ENCODE measurements at places on chromosomes 5 and 9.
A peak's percentile ranks its signal among the peaks of the same experiment; 100 is the strongest.

GRCh38 chr9:131028221-131028884 lies 19.4 kb downstream of the LAMC3 start:
- no peak for DNase-seq

- no peak for DNase-seq
Observed at GRCh38 chr9:37922363-37923117, 18.6 kb upstream of the SLC25A51 start.

DNA sequence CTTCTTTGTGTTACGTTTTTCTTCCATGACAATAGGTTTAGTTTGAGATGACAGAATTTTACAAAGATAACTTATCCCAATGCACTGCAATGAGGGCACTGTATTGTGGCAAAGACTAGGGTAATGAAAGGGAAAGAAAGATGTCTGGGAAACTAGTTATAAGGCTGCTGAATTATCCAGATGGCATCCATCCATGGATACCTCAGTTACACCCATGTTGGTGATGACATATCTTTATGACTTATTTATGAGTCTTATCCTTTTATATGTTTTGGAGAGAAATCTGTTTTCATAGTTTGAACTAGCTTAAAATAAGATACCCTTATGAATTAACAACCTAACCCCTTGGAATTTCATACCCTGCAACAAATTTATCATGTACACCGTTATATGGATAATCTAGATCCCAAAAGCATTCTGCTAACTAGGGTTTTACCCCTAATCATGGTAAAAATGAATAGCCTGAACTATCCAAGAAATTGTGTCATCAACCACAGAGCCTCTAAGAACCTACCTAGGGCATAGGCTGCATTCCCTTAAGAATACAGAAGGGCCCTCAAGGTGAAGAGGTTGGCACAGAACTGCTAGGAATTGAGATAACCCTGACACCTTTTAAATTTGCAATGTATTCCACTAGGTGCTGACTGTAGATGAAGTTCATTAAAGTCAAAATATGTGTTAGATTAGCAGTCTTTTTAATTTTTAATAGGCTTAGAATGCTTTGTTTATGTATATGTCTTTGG lies 49.5 kb upstream of the RORB start:
- no peak for DNase-seq

- DNase-seq: no peak
Observed at GRCh38 chr5:1183424-1184162, 17.8 kb upstream of the SLC6A19 start.

DNA sequence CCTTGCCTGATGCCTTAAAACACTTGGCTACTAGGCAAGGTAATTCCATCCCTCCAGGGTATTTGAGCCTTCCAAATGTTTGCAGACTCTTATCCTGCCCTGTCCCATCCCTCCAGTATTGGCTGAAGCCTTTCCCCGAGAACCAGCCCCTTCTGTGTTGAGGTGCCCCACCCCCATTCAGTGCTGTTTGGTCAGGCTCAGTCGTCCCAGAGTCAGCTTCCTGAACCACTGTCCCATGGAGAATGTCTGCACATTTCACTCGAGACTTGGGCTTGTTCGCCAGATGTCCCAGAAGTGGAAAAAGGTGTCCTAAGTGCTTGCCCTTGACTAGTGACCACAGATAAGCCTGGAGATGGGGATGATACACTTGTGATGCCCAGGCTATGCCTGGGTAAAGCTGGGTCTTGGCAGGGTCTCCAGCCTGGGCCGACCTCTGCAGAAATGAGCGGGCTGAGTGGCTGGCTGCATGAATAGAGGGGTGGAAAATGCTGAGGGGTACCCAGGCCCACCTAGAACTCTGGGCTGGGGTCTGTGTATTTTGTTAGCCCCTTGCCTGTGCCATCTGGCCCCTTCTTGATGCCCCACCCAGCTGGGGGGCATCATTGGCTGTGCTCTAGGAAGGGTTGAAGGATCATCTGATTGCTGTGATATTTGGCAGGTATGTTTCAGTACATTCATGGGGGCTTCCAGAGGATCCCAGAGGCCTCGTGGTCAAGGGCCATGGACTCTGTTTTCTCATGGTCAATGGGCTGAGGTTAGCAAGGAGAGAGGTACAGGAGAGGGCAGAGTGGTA lies 178.4 kb downstream of the MACROH2A1 start:
- DNase-seq: no peak

DNA sequence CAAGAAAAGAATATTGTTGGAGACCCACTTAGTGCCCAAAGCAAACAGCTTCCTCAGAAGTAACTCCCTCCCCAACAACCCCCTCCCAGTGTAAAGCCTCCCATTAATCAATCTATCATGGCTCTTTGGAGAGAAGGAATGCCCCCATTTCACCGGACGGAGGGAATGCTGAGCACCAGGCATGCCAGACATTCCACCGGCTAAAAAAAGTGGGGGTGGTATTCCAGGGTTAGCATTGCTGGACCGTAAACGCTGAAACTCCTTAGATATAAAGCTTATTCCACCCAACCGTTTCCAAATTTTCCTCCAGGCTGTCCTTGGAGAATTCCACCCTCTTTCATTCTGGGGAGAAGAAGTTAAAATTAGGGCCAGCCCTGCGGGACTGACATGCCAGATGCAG lies 363 bp upstream of the MAMDC2 start:
- no peak for DNase-seq

- DNase-seq: peak; percentile 89
Observed at GRCh38 chr9:126348911-126349550, 22.4 kb downstream of the MVB12B start.

DNA sequence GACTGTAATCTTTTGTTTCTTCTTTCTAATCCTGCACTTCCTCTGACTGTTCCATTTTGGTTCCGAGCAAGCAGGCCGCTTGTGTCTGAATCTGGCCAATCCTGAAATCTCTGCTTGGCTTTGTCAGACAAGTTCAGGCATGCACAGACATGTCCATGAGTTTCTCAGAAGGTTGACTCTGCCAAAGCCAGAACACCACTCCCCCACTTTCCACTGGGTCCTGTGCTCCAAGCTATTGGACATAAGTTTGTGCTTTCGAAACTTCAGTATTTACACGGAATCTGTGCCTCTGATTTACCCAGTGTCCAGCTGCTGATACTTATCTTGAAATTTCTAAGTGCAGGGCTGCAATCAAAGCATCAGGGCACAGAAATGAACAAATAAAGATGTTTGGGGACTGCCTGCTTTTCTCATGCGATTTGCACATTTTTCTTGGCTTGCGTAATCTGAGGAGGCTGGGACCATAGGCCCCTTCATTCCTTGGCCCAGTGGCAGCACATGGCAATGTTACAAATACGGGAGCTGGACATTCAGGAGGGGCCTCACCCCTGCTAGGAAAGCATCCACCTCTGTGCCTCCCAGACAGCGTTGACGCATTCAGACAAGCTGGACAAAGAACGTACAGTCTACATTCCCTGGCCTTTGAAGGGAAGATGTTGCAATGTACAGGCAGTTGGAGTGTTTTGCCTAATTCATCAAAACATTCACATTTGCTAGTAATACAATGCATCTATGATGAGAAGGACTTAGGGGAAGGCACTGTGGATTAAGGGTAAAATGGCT lies 209.2 kb upstream of the PAPPA start:
- DNase-seq: no peak

All from SW480 (cell line).